ENCODE measurements at places on chromosomes 3 and 15. TPM values are rescaled to one million over a fixed set of nuclear protein-coding genes. Genes with fewer than 3 reads are reported as not detected.
A peak's percentile ranks its signal among the peaks of the same experiment; 100 is the strongest.

GRCh38 chr3:24854748-24855147 lies 360.1 kb upstream of the THRB start:
- no peak for DNase-seq

DNA sequence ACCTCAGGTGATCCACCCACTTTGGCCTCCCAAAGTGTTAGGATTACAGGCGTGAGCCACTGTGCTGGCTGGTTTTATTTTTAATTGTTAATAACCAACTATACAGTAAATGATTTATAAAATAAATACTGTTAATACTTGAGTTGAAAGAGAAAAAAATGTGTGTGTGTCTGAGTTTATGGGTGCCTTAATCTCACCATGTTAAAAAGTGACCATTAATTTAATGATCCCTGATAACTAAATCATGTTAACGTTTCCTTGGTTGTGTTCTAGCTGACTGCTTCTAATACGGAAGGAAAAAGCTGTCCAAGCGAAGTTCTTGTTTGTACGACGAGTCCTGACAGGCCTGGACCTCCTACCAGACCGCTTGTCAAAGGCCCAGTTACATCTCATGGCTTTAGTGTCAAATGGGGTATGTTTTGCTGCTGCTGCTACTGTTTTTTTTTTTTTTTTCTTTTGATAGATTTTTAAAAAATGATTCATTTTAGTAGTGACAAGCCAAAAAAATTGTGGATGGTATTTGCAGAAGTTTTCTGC lies 113.5 kb downstream of the GHSR start:
- DNase-seq: no peak

GRCh38 chr3:1439395-1439794 lies 346.6 kb downstream of the CNTN6 start:
- DNase-seq: no peak

GRCh38 chr3:50139718-50140423 lies 15.3 kb upstream of the SEMA3F start:
- no peak for DNase-seq

DNA sequence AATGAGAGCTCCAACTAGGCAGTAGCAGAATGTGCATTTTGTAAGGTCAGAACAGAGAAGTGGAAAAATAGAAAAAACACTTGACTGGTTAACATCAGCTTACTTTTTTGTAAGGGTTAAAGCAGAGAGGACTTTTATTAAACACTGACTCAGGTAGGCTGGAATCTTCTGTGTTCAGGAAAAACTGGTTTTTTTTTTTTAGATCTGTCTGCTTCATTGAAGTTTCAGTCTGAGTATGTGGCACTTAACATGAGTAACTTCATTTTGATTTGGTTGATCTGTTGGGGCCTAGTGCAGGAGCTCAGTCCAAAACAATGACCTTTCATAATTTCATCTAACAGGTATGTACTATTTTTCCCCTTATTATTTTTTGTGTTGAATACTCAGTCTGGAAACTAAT lies 141.1 kb downstream of the DOCK3 start:
- DNase-seq: no peak

DNA sequence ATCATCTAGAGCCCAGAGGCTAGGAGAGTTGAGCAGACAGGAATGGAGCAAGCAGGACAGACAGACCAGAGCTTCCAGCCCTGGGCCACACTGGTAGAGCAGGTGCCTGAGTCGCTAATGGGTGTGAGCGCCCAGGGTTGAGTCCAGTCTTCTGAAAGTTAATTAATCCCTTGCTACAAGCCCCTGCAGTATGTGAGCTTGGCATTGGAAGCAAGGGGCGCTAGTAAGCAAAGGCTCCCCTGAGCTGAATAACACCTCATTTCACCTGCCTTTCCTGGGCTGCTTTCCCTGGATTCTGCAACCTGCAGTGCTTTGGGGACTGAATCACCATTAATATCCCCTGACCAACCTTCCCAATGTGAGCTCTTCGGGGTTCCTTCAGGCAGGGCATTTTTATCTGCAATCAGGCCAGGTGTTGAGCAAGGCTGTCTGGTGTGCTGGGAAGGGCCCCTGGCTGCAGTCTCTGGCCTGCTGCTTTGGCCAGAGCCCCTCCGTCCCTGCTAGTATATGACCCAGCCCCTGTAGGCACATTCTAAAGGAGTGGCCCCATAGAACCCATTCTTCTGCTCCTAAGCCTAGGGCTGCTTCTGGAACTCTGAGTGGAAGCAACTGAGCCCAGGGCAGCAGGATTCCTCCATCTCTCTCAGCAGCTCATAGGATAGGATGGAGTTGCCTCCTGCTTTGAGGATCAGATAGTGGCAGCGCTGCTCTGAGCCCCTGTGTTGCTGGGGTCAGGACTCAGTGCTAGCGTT lies 45.1 kb upstream of the EPHB1 start:
- no peak for DNase-seq

GRCh38 chr3:53939086-53939582 lies 47.5 kb upstream of the SELENOK start:
- DNase-seq: no peak

DNA sequence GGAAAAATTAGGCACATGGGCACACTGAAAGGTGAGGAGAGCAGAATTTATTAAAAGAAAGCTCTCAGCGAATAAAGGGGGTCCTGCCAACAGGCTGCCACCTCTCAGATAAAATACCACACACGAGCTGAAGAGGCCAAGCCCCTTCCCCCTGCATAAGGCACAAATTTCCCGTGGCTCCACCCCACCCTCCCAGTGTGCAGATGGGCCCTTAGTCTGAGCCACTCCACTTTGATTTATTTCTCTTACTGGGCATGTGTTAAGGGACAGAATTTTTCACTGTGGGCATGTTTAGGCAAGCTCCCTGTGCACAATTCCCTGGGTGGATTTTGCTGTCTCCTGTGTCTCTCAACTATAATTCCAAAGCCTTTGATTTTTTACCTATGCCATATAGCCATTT lies 409.8 kb downstream of the TBL1XR1 start:
- DNase-seq: no peak

DNA sequence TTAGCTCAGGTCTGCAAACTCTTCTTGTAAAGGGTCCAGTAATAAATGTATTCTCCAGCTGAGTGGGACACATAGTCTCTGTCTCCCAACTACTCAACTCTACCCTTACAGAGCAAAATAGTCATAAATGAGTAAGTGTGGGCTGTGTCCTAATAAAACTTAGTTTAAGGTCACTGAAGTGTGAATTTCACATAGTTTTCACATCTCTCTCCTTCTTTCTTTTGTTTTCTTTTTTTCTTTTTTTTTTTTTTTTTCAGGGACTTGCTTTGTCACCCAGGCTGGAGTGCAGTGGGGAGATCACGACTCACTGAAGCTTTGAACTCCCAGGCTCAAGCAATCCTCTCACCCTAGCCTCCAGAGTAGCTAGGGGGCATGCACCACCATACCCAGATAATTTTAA lies 1.9 kb upstream of the ACTL6A start:
- DNase-seq: no peak

GRCh38 chr3:53252096-53252946 lies 3.5 kb downstream of the TKT start:
- no peak for DNase-seq

- no peak for DNase-seq
Observed at GRCh38 chr15:75347222-75348033, 589 bp downstream of the NEIL1 start.

GRCh38 chr3:149080011-149080698 lies 6.2 kb downstream of the HLTF start:
- no peak for DNase-seq

GRCh38 chr3:88031642-88032077 lies 27.1 kb downstream of the CGGBP1 start:
- no peak for DNase-seq

DNA sequence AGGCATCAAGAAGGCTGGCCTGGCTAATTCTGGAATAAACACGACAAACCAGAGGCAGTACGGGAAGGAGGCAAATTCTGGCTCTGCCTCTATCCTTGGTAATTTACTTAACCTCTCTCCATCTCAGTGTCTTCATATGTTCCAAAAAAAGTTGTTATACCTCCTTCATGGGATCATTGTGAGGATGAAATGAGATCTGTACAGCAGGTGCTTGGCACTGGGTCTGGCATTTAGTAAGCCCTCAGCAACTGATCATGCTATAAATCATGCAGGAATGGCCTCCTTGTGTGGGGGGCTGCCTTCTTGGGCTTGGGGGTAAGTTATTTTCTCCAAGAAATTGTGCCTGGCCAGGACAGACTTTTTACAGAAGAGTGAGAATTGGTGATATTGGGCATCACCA lies 38.3 kb upstream of the TRA2B start:
- no peak for DNase-seq

DNA sequence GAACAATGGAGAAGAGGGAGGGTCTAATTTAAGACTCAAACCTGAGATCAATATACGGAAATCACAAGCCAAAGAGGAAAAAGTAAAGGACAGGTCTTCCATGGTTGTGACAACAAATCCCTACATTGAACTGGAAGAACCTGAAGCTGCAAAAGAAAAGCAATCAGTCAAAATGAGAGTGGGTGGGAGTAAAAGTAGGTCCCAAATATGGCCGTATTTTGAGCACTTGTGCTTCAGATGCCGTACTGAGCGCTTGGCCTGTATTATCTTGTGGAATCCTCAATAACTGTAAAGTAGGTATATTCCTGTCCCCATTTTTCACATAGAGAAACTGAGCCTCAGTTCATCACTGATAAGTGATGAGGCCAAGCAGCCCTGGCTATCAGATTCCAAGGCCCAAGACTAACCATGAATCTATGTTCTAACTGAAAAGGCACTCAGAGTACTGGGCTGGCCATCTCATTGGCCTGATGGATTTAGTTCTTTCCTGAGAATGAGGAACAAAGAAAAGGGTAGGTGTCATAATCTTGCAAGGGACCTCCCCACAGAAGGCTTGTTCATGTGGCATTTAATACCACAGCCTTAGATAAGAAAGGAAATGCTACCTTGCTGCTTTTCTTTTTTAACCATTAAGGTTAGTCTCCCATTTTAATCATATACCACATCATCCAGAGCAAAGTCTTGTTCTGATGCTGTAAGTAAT lies 52.5 kb downstream of the LRRN1 start:
- no peak for DNase-seq

- no peak for DNase-seq
Observed at GRCh38 chr3:40192628-40193027, 116.9 kb upstream of the EIF1B start.

- DNase-seq: no peak
Observed at GRCh38 chr3:66983101-66983500, 15.0 kb upstream of the KBTBD8 start.

DNA sequence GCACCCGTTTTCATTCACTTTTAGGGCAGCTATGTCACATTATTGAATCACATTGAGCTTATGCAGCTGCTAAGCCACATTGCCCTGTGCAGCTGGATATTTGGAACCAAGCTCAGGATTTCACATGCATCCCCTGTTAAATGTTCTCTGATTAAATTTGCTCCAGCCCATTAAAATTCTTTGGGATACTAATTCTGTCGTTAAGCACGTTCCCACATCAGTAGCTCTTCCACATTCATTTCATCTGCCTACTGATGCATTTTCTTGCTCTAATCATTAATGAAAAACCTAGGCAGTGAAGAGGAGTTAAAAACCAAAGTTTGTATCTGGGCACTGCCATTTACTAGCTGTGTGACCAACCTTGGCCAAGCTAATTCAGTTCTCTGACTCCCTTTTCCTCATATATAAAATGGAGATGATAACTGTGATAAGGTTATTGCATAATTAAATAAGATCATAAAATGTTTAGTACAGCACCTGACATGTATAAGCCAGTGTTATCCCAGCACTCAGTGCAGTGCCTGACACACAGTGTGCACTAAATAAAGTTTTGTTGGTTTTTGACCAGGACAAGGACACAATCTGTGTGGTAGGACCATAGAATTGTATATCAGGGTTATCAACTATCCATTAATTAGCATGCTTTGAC lies 222.2 kb upstream of the ATP11B start:
- DNase-seq: no peak

- no peak for DNase-seq
Observed at GRCh38 chr3:107285197-107285596, 92.0 kb upstream of the CCDC54 start.

DNA sequence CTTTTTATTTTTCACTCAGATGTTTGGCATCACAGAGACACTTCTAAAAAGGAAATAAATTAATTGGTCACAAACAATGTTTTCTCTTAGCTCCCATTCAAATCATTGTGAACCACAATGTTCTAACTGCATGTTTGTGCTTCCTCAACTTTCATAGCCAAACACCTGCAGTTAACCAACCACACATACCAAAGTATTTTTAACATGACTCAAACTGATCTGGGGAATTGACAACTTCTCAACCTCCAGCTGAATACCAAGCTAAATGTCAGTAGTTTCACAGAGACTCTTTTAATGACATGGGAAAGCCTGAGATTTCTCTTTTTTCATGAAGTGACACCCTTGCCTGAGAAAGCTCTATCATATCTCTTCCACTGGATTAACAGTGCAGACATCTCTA lies 217.9 kb upstream of the MME start:
- DNase-seq: peak; percentile 63

GRCh38 chr3:150528354-150528797 lies 17.9 kb downstream of the SERP1 start:
- DNase-seq: no peak

DNA sequence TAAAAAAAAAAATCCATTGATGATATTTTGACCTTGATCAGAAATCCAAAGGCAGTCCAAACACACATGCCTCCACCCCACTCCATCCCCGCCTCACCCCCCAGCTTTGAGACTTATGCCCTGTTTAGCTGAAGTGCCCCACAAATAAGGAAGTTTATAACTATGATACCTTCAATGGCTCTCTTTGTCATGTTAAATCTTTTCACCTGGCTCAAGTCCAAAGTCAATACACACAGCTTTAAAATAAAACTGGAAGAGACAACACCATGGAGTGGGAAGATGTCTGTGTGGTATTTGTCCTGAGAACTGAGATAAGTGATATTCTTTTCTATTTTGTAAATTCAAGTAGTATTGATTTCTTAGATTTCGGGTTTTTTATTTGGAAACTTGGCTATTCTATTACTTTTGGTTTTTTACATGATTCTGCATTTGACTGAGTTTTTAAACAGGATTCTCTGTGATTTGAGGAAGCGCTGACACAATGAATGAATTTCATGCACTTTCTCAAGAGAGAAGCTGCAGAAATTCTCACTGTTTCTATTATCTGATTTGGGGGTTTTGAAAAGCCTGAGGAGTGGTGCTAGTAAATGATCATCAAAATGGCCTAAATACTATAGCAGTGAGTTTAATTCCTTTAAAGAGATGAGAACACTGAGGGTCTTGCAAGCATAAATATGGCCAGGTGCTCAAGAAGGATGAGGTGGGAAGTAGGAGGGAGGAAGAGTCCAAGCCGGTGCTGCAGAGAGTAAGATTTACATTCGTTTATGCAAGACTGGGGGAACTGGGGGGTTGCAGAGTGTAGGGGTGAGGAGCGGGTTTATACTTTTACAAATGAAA lies 5.2 kb downstream of the FOXB1 start:
- no peak for DNase-seq

- no peak for DNase-seq
Observed at GRCh38 chr15:63089260-63090043, 32.2 kb upstream of the LACTB start.

GRCh38 chr3:115146032-115146417 lies 1.1 kb downstream of the ZBTB20 start:
- peak; percentile 50 for DNase-seq

LDHAL6B gene
- total RNA-seq: not detected

IQCH gene
- total RNA-seq: 3.0 TPM

PTX3 gene
- 24.4 TPM for total RNA-seq

PLSCR5 gene
- not detected for total RNA-seq

UCN2 gene
- 39.1 TPM for total RNA-seq

ADGRG7 gene
- not detected for total RNA-seq

RETNLB gene
- not detected for total RNA-seq

All from kidney epithelial cell (primary cell).